8988T (cell line): ENCODE measurements at places on chromosomes 1 and 21.

GRCh38 chr21:32239551-32239950 is 39.3 kb downstream of the MIS18A start:
- no peak for DNase-seq

DNA sequence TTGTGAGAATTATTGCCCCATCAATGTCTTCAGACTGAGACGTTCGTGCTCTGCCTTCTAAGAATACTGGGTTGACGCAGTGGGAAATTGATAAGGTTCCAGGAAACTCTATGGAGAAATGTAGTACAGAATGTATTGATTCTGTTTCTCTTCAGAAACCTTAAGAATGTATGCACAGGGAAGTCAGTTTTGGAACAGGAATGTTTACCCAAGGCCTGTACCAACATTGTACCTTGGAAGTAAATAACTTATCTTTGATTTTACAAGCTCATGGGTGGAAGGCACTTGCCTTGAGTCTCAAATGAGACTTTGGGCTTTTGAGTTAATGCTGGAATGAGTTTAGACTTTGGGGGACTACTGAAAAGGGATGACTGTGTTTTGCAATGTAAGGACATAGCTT is 59.5 kb upstream of the PCP4 start:
- no peak for DNase-seq

DNA sequence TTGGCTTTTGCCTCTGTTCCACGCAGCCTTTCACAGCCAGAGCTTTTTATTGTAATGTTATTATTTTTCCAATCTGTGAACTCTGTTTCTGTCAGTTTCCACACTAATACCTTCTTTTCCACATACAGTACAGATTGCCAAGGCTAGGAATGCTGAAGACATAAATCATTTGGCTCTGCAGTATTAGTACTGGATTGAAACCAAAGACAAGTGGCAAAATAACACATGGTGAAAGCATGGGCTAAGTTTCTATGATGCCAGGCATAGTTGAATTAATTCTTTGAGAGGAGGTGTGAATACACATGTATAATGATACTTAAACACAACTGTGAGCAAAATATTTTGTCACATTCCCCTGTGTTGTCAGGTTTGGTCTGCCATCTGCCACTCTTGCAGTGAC is 73.5 kb downstream of the TMEM200B start:
- no peak for DNase-seq

DNA sequence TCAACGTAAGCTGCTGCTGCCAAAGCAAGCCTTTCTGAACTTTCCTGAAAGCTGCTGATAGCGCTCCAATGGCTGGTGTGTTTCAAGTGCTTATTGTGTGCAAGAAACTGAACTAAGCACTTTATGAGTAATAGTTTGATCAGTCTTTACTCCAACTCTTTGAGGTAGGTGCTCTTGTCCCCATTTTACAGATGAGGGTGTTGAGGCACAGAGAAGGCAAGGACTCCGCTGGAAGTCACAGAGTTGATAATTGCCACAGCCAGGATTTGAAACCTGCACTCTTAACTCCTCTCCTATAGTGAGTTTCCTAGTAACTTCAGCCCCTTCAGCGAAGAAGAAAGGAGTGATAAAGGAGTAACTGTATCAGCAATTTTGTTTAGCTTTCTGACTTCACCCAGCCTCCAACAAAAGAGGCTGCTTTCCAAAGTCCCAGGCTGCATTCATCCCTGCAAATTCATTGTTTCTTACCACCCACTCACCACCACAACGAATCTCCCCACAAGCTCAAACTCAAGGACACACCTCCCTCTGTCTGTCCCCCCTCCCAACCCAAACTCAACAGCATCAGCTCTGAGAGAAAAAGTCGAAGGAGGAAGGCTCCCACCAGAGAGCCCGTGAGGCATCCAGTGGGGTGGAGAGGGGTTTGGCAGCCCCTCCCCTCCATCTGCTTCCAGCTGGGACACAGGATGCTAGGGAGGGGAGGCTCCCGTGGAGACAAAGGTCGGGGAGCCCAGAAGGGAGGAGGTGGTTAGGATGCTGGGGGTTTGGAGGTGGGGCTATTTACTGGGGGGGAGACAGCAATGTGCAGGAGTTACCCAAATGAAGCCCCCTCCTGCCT is 139.6 kb downstream of the NAV1 start:
- no peak for DNase-seq

GRCh38 chr1:49016030-49016977 is 239.6 kb upstream of the BEND5 start:
- DNase-seq: no peak

GRCh38 chr1:85465786-85466134 is 801 bp upstream of the DDAH1 start:
- no peak for DNase-seq

DNA sequence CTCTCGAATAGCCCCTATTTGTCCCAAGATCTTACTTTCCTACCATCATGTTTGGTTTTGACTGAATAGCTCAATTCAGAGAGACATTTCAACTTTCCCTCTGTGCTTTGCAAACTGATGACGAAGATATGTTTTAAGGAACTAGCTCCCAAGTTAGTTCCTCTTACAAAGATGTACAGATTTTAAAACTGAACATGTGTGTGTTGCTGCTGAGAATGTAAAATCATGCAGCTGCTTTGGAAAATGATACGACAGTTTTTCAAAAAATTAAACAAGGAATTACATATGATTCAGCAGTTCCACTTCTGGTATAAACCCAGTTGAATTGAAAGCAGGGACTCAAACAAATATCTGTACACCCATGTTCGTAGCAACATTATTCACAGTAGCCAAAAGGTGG is 33.6 kb downstream of the KIF26B start:
- no peak for DNase-seq

DNA sequence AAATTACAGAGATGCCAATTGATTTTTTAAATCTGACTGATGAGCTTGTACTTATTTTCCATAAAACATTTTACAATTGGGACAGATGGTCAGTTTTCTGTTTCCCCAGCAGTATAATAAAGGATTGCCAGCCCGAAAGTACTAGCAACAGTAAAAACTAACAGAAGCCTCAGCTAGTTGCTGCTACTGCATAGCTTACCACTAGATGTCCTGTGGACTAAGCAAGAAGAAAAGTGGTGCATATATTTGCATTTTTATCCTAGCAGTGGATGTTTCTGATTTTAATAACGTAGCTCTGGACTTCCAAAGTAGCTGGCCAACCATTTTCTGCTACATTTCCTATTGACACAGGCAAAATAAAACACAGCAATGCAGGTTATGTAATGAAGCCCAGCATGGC is 241.5 kb downstream of the BARHL2 start:
- DNase-seq: no peak

GRCh38 chr1:159933347-159933746 is 8.0 kb upstream of the TAGLN2 start:
- no peak for DNase-seq

DNA sequence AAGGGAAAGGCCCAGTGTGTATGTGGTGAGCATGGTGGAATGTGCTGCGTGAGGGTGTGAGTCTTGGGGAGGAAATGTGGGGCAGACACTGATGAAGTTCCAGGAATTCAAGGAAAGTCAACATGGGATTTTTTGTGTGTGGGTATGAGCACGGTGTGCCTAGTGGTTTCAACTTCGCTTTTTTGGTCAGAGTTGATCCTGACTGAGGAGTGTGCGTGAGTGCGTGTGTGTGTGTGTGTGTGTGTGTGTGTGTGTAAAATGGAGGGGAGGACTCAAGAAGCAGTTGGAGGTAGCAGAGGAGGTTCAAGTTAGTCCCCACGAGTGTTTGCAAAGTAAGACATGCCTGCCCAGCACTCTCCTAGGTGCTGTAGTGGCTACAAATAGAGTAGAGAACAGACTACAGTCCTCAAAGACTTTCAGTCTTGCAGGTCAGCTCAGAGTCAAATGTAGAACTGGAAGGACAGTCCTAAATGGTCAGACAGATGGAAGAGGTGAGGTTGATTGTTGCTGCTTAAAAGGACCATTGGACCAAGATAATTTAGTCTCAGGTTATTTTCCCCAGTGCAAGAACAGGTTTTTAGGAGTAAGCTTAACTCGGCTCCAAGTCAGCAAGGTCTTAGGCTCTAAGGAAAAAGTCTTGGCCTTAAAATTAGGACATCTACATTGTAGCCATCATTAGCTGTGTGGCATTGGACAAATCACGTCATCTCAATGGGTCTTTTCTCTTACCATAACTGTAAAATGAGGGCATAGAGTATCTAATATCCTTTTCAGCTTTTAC is 25.0 kb downstream of the SLAMF1 start:
- DNase-seq: no peak

DNA sequence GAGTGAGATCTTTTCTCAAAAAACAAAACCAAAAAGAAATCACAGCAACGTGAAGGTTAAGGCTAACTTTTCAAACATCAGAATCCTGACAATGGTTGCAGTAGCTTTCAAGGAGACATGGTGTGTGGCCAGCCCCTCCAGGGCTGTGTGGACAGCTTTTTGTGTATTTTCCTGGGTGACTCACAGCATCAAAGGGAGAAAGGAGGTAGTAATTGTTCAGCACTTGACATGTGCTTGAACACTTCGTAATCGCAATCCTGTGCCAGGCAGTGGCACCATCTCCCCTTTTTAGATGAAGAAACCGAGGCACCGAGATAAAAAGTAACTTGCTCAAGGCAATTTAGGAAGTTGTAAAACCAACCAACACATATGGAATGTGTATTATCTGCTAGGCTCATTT is 10.3 kb downstream of the NBL1 start:
- no peak for DNase-seq

GRCh38 chr1:164561472-164561871 is 2.5 kb downstream of the PBX1 start:
- DNase-seq: no peak

- DNase-seq: no peak
Measured at GRCh38 chr1:8121261-8122159, 95.4 kb upstream of the ERRFI1 start.

DNA sequence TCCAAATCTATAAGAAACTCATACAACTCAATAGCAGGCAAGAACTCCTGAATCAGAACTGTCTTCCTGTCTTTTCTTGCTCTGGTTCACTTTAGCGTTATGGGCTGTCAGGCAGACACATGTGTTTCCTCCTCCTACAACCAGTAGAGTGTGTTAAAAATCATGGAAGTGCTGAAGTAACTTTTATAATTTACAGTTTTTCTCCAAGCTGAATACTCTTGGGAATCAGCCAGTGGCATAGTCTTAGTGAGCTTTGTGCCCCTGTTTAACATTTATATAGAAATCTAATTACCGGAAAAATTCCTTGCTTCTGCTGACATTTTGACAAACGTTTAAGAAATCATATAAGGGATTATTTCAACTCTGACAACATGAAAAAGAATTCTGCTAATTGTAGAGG is 113.1 kb upstream of the RGS18 start:
- no peak for DNase-seq

DNA sequence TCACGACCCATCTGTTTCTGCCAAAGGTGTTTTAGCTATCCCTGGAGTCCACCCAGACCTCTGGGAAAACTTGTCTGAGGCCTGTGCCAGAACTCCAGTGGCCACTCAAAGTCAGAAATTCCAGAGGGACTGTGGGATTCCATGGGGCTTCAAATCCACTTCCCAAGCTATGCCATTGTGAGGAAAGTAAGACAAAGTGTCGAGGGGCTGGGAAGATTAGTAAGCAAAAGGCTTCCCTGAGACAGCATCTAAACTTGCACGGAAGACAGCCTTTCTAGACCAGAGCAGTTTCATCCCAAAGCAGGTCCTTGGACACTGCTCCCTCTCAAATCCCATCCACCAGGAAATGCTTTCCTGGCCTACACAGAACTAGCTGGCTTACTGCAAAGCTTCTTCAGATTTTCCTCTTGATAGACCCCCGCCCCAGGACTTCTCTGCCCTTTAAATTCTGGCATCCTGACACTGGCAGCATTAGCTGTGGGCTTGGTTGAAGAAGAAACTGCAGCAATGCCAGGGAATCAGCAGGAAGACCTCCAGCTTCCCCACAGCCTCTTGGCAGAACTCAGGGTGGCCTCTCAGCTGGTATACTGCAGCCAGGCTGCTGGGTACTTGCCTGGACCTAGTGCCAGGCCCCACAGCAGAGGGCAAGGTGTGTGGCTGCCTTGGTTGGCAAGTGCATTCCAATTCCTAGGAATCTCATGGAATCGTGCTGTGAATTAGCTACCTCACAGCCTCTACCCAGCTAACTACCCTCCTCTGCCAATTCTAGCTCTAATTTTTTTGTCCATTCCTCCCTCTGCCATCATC is 27.3 kb upstream of the LMX1A start:
- no peak for DNase-seq

GRCh38 chr1:21886486-21887215 is 50.5 kb downstream of the HSPG2 start:
- no peak for DNase-seq

DNA sequence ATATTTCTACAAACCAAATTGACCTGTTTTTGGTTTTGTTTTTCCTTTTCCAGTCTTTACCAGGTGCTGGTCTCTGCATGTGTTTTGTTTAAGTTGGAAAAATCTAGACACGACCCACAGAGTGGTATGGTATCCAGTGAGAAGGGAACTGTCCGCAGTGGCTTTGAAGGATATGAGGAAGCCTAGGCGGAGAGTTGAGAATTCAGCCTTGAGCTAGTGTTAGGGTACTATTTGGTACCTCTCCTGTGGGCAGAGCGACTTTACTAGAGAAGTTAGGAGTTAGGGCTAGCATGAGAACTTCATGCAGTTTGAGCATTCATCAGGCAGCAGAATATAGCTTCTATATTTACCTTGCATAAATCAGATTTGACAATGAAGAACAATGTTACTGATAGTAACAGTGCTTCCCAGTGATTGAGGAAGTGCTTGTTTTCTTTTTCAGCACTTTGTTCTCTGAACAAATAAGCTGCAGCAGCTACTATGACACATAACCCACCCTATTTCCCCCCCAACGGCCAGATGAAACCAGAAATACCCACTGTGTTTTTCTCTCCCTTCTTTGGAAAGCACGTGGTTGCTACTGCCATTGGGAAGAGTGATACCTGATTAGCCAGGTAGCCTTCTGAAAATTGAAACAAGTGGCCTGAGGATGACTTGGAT is 19.0 kb downstream of the MRPS6 start:
- DNase-seq: no peak

DNA sequence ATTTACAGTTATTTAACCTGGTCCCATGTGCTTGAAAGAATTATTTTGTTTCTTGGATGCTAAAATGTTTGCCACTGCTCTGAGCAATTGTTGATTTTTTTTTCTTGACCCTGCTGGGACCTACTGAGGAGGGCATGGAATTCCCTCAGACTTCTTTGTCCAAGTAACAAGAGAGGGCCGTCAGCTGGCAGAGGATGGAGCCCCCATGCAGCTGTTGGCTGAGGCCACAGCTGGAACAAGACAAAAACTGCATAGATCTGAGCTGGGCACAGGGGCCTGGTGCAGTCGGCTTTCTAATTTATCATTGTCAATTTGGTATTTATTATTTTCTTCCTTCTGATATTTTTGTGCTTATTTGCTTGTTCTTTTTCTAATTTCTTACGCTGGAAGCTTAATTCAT is 39.6 kb upstream of the ABCG1 start:
- DNase-seq: no peak

DNA sequence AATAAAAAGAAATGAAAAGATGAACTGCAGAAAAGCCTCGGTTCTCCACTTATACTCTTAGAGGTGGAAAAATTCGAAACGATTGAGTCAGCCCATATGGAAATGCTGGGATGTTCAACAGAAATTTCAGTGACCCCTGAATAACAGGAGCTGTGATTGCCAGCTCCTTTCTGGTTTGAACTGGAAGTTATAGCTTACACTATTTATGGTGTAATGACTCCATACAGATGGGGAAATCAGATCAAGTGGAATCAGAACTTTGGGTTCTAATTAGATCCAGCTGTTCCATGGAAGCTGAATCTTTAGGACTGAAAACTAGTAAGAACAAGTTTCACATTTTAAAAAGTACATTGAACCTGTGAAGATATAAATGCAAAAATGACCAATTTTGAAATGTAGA is 569.3 kb upstream of the ZRANB2 start:
- DNase-seq: no peak

- no peak for DNase-seq
Measured at GRCh38 chr1:88088481-88088880, 595.6 kb upstream of the PKN2 start.

- no peak for DNase-seq
Measured at GRCh38 chr1:16189921-16190621, 22.4 kb downstream of the ARHGEF19 start.
